ENCODE measurements at places on chromosomes 5 and 9.

GRCh38 chr5:106086352-106086751 is 1584.4 kb downstream of the EFNA5 start:
- no peak for DNase-seq

GRCh38 chr5:173205916-173206315 is 29.1 kb downstream of the NKX2-5 start:
- no peak for DNase-seq

GRCh38 chr9:13113751-13114150 is 165.7 kb downstream of the MPDZ start:
- no peak for DNase-seq

DNA sequence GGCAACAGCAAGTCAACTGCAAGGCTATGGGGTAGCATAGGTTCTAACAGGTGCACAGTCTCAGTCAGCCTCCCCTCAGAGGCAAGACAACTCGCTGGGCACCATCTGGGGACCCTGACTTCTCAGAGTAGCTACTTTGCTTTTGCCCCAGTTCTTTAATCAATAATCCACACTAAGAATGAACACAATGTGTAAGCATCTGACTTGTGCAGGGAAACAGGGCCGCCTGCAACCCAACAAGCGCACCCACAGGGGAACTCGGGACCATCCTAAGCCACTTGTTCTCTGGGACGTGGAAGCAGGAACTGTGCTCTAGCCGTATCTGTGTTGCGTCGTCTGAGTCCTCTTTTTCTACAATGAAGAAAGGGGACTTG is 1.9 kb downstream of the MOB3B start:
- no peak for DNase-seq

DNA sequence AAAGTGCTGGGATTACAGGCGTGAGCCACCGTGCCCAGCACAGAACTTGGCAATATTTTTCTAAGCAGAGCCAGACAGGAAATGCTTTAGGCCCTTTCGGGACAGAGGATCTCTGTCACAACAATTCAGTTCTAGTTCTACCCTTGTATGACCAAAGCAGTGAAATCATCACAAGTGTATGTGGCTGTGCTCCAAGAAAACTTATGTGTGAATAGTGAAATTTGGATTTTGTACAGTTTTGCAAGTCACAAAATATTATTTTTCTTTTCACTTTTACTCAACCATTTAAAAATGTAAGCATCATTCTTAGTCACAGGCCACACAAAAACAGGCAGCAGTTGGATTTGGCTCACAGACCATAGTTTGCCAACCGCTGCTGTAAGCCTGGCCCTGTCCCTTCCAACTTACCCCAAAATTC is 20.4 kb upstream of the PRUNE2 start:
- no peak for DNase-seq

GRCh38 chr5:99901972-99902371 is 633.2 kb upstream of the FAM174A start:
- DNase-seq, result no peak

GRCh38 chr5:107303171-107303968 is 367.4 kb downstream of the EFNA5 start:
- DNase-seq, result no peak

GRCh38 chr5:83750749-83751148 is 30.1 kb upstream of the HAPLN1 start:
- no peak for DNase-seq

DNA sequence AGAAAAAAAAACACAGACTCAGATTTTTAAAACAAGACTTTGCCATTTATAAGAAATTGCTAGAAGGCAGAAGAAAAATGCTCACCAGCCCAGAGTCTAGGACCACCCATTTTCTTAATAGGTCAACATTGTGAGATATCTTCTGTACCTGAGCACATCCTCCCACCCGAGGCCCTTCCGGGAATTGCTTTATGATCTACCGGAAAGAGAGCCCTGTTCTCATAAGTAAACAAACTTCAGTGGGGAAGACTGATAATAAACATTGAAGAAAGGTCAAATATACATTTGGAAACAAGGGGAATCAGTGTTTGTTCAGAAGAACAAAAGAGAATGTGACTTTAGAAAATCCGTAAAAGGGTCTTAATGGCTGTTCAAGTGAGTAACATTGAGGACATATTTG is 44.4 kb downstream of the PRKACG start:
- DNase-seq, result no peak

- no peak for DNase-seq
Observed at GRCh38 chr9:80435591-80435990, 863.8 kb downstream of the TLE4 start.

DNA sequence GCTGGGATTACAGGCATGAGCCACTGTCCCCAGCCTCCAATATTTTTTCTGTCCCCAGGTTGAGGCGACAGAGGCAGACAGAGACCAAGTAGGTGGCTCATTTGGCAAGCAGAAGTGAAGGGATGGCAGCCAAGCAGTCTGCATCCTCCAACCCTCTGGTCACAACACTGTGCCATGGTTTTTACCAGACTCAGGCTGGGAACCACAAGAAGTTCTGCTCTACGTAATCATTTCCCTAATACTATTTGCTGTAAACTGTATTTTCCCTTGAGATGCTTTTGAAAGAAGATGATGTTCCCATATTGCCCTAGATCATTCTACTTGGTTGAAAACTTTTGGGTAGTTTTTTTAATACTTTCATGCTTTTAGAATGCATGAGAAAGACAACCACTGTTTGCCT is 40.5 kb downstream of the PTTG1 start:
- no peak for DNase-seq

GRCh38 chr5:43400082-43400481 is 12.1 kb downstream of the CCL28 start:
- DNase-seq, result no peak

- DNase-seq, result no peak
Observed at GRCh38 chr5:83947763-83948162, 227.1 kb upstream of the HAPLN1 start.

DNA sequence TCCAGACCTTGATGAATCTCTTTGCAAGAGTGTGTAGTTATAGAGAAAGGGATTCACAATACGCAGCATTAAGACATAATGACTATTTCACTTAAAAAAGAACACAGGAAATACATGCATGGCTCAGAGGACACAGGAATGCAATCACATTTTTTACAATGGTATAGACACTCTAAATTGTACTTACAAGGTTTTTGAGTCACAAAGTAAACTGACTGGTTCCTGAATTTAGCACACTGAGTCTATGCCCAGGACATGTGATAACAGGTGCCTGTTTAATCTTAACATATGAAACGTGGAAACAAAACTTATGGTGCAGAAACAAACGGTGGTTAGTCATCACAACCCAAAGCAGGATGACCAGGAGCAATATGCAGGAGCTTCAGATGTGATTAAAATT is 6.7 kb downstream of the EPB41L4A start:
- DNase-seq, result no peak

DNA sequence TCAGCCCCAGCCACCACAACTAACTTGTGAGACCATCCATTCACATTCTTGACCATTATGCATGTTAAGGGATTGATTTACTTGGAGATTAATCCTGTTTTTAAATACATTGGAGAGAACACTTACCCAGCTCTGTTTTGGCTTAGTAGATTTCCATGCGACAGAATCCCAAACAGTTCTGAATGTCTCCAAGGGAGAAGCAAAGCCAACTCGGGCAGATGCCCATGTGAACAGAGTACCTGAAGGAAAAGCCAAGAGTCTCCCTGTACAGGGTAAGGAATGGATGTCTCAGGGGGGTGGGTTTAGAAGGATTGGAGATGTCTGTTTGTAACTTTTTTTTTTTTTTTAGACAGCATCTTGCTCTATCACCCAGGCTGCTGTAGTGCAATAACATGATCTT is 61.0 kb downstream of the GRAMD2B start:
- no peak for DNase-seq

DNA sequence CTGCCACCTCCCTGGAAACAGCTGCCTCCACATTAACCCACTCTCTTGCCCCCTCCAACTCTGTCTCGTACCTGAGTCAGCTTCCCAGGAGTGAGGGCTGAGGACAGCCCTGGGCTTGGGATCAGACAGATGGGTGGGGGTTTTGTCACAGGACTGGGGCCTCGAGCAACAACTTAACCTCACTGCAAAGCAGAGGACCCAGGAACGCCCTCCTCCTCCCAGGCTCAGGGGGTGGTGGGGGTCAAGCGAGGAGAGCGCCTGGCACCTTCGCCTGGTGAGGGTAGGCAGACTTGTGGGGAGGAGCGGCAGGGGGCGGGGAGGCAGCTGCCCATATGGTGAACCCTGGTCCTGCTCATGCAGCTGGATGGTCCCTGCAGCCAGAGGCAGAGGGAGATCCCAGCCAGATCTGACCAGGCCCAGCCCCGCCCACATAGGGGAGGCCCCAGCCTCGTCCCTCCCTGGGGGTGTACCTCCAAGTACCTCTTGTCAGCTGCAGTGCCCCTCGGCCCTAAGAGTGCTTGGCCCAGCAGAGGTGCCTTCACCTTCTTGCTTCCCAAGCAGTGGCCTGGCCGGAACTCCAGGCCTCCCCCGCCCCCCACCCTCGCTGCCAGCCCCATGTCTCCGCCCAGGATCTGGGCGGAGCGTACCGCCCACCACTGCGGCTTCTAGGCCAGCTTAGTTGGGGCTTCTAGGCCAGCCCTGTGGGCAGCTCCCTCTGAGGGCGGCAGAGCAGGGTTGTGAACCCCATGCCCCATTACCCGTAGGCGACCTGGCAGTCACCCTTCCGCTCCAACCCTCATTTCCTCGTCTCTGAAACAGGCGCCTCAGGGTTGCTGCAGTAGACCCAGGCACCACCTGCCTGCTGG is at the start of gene SARDH:
Gene SARDH (minus strand): TSS at position 579 of the 866 bp plus-strand sequence. CDS start 4,179 bp downstream, outside the sequence.
- DNase-seq, result peak; percentile 70

Data from 8988T (cell line).